Stimulated activated CD4-positive, alpha-beta T cell treated with anti-CD3 and anti-CD28 coated beads, Interleukin-15, amount 100 ng/mL, for 48 hours (primary cell): ENCODE measurements at places on chromosomes 2 and 18.

DNA sequence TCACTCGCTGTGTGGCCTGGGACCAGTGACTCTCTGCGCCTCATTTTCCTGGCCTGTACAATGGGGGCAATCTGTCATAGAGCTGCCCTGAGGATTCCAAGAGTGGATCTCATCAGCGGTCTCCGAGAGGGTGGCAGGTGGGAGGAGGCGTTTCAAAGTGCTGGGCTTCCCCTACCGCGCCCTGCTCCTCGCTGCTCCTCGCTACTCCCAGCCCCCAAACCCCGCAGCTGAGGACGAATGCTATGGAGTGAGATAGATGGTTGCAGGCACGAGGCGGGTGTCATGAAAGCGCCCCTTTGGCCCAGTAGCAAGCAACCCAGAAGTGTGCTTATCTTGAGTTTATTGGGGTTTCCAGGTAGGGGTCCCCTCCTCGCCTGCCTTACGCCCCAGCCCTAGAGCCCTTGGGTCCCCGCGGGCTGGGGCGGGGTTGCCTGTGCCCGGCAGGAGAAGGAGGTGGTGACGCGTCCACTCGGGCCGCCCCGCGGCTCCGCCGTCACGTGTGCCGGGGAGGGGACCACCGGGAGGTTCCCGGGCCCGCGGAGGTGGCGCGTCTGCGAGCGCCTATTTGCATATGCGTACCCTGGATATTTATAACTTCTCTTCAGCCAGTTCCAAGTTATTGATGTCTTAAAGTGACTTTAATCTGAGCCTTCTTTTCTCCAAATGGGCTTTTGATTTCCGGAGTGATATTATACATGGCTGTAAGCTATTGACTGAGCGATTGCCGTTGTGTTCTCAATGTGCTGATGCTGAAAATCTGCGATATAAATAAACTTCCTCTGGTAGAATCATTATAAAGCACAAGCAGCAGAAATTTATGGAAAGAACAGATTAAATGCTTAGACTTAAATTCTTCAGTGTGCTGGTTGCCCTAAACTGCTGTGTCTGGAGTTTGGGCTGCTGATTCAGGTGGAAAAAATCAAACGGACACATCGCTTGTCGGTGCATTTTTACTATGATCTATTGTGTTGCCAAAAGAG, 263.7 kb downstream of the ATAD2B start:
- DNase-seq: no peak

GRCh38 chr18:68676913-68677312, 38.0 kb downstream of the TMX3 start:
- DNase-seq: no peak

DNA sequence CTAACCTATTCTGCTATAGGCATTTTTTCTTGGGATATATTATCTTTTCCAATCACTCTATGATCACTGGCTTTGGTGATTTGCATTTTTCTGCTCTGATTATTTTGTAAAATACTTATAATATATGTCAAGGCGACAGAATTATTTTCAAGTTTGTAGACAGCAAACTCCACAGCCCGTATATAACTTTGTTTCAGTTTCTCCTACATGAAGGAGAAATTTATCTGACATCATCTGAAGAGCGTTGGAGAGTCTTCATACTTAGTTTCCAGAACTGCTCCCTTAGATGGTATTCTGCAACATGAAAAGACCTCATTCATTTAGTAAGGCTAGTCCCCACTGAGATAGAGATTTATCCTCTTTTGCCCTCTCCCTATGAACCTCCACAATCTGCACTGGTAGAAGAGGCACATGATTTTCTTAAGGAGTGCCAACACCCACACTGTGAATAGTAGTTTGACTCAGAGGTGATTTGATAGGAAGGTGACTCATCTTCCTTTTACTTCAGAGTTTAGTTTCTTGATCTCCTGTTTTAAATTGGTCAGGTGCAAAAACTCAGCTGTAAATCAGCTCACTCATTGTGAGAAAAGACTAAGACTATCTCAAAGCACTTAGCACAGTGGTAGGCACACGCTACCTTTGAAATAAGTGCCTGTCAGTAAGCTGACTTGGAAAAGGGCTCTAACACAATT, 1848.6 kb upstream of the CELF4 start:
- DNase-seq: no peak

DNA sequence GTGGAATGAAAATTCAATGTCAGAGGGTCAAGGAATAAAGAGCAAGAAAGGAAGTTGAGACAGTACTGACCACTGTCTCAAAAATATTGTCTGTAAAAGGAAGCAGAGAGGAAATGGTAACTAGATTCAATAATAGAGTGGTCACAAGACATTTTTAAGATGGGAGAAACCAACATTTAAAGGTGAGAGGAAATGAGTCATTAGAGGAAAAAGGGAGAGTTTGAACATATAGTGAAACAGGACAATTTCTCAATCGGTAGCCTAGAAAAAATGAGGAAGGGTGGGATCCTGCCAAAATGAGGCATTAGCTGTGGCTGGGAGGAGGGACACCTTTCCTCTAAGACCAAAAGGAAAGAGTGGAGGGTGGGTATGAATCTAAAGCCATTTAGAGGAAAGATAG, 288.5 kb downstream of the SP3 start:
- DNase-seq: no peak

- no peak for DNase-seq
These were observed 87.9 kb upstream of the ATG16L1 start for GRCh38 chr2:233163486-233164103.

GRCh38 chr2:157333304-157334047, 7.9 kb upstream of the ERMN start:
- DNase-seq: no peak

DNA sequence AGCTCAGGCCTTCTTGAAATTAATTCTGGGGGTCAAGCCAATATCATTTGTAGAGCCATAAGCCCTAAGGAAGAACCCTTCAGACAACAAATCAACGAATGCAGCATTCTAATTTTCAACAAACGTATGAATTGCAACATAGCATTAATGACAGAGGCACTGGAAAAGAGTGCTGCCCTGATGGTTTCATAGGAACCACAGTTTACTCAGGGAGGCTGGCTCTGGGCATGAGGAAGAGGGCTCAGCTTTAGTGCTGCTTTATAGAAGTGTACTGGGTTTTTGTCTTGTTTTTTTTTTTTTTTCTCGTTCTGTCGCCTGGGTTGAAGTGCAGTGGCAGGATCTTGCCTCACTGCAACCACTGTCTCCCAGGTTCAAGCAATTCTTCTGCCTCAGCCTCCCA, 36.1 kb upstream of the CAB39 start:
- DNase-seq: no peak

GRCh38 chr18:22558945-22559385, 141.2 kb upstream of the CTAGE1 start:
- no peak for DNase-seq
